T1000 (cell line): ENCODE measurements at places on chromosomes 3 and 15.

DNA sequence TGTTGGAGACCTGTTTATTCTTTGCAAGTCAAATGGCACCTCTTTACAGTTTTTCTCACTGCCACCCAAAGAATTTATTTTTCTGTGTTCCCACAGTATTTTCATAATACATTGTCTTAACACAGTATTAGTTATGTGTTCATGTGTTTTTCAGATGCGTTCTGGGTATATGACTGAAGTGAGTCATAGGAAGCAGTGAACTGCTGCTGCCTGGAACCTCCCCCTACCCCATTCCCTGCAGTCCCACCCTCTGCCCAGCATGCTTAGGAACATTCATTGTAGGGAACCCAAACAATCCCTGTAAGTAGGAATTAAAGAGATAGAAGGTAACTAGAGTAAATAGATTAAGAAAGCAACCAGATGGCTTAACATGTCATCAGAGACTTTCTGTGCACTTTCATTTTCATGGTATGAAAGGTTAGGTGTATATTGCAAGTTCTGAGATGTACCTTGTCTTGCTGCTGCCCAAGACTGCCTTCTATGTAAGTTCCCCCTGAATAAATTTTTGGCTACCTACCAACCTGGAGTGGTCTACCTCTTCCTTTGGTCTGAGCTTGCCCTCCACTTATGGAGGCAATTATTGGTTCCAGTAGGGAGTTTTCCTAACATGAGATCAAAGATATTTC is 21.9 kb upstream of the SQOR start:
- no peak for DNase-seq

DNA sequence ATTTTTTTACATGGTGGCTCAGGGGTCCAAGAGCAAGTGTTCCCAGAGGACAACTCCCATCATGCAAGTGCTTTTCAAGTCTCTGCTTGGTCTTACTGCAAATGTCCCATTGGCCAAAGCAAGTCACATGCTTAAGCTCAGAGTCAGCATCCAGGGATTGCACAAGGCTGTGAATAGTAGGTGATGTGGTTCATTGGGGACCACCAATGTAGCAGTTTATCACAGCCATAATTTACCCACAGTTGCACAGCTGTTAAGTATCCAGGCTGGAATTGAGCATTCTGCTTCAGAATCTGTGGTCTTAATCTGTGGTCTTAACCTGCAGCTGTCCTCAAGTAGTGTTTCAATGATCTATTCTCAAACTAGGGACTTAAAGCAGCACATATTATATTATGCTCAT is 71.4 kb upstream of the PLCL2 start:
- DNase-seq = no peak

GRCh38 chr3:113117511-113118234 is 93.7 kb upstream of the BOC start:
- no peak for DNase-seq

DNA sequence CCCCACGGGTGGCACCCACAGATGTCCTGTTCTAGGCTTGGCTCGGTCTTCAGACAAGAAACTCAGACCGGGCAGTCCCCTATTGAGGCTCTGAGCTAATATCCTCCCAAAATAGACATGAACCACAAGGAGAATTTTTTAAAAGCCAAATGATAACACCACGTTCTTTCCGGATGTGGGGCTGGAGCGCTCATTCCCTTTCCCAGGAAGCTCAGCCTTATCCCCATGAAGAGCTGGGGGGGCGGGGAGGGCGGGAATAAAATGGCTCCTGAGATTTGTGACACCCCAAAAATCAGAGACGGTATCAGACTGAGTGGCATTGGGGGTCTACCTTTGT is 1.1 kb downstream of the SLC6A1 start:
- DNase-seq = no peak

- no peak for DNase-seq
These were observed 3.7 kb upstream of the SLC6A6 start for GRCh38 chr3:14398797-14399106.

DNA sequence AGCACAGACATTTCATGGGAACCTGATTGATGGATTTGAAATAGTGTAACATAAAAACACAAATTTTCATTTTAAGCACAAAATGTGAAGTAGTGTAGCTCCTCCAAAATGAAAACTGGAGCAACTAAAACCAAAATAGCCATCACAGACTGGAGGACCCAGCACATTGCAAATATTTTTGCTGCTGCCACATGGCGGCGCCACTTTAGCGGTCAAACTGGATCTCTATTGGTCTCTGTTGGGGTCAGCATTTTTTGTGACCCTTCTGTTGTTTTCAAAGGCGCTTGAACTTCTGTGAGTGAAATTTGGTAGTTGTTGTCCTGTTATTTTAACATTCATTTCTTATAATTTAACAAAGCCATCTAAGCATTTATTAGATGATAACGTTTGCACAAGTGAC is 259.9 kb downstream of the IL20RB start:
- DNase-seq = no peak

DNA sequence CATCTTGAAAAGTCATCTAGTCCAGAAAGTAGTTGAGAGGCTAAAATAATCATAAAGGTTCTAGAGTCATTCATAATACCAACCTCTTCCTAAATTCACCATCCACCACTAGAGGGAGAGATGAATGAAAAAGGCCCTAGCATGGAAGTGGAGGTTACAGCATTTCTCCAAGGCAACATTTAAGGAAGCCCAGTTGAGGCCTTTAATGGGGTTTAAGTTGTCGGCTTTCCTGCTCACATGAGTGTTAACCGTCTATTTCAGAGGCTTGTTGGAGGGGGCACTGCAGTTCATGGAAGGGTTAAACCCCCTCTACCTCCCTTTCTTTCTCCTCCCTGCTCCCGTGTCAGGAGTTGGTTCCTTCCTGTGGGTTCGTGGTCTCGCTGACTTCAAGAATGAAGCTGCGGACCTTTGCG is 3.8 kb upstream of the SLCO3A1 start:
- DNase-seq = no peak

- DNase-seq = no peak
These were observed 692.9 kb downstream of the ZPLD1 start for GRCh38 chr3:103127737-103128136.

GRCh38 chr15:37940876-37941275 is 6.4 kb downstream of the TMCO5A start:
- DNase-seq = no peak

GRCh38 chr3:9405756-9406155 is 8.3 kb downstream of the SETD5 start:
- no peak for DNase-seq

DNA sequence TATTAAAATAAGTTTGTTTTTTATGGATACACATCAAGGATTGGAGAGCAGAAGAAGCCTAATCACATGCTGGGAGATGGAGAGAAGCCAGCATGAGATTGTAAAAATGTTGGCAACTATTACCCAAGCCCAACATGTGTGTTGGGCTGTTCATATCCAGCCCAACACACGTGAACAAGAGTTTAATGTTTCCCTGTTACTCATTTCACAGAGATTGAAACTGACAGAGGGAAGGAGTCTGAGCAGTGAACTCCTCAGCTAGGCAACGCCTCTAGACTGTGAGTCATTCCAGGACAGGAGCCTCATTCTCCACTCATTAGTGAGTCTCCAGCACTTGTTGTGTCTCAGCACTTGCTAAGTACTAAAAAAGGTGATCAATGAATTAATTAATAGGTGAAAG is 43.2 kb upstream of the CMSS1 start:
- no peak for DNase-seq

GRCh38 chr3:196666001-196666867 is 26.7 kb downstream of the NRROS start:
- DNase-seq = no peak

- DNase-seq = no peak
These were observed 107.0 kb upstream of the PFN2 start for GRCh38 chr3:150077581-150078247.

DNA sequence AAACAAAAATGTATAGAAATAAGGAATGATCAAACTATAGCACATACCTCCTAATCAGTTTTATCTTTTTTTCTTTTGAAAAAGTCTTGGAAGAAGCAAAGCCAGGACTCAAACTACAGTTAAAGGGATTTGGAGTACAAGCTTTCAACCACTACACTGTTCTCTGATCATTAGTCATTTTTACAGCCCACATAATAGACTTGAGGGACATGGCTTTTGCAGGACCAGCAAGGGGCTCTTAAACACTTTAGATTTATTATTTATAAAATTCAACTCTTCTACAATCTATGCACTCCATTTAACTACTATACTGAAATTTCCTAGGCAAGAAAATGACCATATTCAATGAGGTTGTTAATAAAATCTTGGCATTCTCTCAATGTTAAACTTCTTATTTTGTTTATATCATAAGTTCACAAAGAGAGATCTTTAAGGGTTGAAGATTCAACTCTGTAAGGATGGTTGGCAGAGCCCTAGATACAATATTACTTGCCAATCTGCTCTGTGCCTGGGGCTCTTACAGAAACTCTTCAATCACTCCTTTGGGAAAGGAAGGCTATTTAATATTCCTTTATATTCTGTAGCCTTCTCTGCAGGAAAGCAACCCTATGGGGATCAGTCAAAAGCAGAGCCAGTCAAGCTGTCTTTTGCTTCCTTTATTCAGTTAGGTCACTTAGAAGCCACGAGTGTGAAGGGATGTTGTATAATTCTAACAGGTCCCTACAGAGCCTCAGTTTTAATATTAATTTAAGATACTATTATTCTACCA is 557.7 kb upstream of the SGO1 start:
- DNase-seq = no peak

- no peak for DNase-seq
These were observed 385.3 kb downstream of the NTRK3 start for GRCh38 chr15:87871258-87871681.

- no peak for DNase-seq
These were observed 25.8 kb downstream of the GRIP2 start for GRCh38 chr3:14514323-14514720.

DNA sequence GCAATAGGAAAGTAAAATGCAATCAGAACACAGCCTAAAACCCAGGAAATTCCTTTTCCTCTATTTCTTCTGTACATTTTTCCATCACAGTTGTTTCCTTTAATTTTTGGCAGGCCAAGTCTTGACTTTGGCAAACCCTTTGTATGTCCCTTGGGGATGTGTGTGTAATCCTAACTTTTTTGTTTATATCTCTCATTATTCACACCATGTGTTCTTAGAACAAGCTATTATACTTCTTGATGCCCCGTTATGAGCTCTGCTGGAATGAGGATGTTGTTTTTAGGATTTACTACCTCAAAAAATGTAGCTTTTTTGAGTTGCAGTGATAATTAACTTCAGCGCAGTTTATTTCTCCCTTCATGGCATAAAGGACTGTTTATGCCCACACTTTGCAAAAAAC is 123.4 kb downstream of the ABI3BP start:
- no peak for DNase-seq

- no peak for DNase-seq
These were observed 75.6 kb upstream of the SYNPR start for GRCh38 chr3:63202529-63202928.

GRCh38 chr15:70602834-70603560 is 160.4 kb downstream of the UACA start:
- DNase-seq = no peak

GRCh38 chr3:155018621-155019330 is 61.3 kb upstream of the MME start:
- DNase-seq = no peak

DNA sequence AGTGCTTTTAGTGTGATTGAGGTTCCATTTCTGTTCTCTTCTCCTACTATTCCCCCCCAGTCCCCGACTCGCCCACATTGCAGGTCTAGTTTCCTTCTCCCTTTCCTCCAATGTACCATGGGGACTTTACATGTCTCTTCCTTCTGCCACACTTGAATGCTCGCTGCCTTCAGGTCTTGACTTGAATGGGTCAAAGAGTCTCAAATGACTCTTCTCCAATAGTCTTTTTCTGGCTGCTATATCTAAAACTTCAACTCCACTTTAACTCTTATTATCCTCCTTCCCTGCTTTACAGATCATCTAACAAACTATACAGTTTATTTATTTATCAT is 213.9 kb upstream of the SLC2A2 start:
- no peak for DNase-seq

DNA sequence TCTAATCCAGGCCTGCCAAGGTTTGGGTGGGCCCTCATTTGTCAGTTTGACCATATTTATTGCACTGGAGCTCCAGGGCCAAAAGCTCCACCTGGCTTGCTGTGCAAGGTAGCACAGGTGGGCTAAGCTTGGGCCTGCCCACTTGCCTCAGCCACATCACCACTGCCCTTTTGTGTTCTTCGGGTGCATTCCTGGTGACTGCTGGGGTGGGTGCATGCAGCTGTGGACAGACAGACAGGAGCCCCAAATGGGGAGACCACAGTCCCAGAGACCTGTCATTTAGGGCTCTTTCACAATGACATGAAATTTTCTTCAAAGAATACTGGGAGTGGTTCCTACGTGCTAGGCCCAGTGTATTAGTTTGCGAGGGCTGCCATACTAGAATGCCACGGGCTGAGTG is 2.7 kb downstream of the MESP2 start:
- DNase-seq = no peak

DNA sequence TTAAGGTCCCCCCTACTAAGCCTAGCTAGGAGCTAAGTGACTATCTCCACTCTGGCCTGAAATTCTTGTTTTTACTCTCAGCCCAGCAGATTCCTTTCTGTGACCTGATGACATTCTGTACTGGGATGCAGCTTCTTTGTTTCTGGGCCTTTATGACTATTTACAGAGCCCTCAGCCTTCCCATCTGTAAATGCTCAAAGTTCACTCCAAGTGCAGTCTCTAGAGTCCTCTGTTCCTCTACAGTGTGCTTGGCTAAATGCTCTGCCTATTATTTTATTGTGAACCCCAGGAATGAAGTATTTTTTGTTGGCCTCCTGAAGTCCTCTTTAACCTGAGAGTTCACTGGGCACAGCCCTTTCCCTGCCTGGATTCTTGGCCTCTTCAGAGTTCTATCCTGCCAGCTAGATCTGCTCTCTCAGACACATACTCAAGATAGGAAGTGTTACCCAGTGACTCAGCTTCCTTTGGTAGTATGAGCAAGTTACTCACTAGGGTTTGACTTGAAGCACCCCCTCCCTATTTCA is 278.1 kb upstream of the P2RY1 start:
- no peak for DNase-seq

DNA sequence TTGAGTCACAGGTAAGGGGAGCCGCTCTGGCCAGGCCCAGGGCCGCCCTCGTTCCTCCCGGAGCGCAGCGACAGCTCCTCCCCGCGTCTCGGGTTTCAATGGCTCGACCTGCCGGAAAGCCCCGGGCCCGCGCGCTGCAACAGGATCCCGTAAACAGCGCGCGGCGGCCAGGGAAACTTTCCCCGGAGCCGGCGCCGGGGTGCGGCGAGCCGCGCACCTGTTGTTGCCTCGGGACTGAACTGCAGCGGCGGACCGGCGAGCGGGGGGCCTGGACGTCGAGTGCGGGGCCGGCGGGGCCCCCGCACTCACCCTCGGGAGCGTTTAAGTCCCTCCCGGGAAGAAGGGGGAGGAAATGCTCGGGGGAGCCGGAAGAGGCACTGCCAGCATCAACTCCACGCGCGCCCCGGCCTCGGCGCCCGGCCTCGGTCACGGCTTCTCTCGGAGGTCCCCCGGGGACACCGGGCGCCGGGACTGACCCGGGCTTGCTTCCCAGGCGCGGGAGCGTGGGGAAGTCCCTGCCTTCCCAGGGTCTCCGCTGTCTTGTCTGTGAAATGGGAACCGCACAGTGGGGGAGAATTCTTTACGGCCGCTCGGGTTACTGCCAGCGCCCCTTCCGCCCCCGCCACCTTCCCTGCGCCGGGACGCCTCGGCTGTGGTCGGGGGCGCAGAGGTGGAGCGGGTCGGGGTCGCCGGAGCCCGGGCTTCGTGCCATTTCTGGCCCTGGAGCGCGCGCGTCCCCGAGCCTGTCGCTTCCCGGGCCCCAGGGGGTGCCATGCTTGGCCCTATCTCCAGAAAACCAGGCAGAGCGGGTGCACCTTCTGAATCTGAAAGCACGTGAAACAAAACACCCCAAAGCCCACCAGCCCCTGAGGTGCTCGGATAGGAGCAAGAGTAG is 7.5 kb upstream of the PGPEP1L start:
- DNase-seq = peak; percentile 66
